Fibroblast of lung (primary cell): ENCODE measurements at places on chromosomes 7 and 10. TPM values are rescaled to one million over a fixed set of nuclear protein-coding genes. Genes with fewer than 3 reads are reported as not detected.

DNA sequence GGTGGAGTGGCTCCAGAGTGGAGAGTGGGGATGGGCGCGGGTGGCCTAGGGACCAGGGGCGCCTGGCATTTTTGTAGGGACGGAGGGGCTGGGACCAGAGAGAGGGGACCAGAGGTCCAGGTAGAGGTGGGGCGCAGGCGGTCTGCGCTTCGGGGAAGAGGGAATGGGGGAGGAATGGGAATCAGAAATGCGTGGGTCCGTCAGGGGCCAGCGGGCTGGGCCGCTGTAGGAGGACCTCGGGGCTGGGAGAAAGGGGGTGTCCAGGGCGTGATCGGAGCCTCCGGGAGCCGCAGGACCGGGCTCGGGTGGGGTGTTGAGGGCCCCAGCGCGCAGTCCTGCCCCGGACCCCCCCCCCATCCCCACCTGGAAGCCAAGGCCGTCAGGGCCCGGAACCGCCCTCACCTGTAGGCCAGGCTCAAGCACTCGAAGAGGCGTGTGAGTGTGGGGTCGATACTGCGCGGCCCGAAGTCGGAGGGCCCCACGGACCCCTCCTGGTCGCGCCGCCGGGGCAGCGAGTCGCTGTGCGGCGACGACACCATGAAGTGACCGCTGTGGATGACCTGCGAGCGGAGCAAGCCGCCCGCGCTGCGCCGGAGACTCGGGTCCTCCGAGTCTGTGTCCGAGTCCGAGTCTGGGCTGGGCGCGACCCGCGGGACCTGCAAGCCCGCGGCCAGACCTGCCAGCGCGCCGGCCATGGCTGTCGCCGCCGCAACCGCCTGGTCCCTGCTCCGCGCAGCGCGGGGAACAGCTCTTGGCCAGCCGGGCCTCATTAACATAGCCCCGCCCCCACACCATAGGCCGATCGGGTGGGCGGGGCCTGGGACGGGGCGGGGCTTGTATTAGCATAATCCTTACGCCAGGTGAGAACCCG lies at the start of gene MLXIPL:
MLXIPL (minus strand) TSS at position 725 of the 871 bp plus-strand sequence; CDS start at position 695, 30 bp downstream.
- DNase-seq, result peak; percentile 12

Gene CCL26
- polyA plus RNA-seq, result 0.94 and 1.5 TPM in 2 replicates

Gene MKI67
- polyA plus RNA-seq, result 6.4 and 24.8 TPM in 2 replicates

DNA sequence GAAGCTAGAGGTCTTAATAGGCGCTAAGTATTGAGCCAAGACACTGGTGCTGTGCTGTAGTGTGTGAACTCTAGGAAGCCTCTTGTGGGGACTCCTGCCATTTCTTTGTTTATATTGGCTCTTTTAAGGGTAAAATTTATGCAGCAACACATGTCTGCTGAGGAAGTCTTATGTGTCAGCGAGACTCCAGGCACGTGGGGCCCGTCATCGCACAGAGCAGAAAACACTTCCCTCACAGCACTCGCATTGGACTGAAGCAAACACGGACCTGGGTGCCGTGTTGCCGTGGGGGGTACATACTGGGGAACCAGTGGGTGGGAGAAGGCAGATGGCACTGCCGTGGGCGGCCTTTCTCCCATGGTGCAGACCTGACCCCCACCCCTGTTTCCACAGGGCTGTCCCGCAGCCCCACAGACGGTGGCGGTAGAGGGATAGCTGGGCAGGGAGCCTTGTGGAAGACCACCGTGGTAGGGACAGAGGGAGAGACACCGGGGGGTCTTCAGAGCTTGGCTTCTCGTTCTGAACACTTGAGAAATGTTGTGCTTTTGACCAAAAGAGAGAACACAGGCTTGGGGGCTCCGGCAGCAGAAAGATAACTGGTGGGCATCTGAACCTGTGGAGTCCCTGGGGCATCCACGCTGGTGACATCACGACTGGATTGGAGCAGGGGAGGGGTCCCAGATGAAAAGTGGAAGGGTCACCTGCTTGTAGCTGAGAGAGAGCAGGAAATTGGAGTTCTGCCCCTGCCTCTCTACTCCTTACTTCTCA lies 284.7 kb upstream of the SHH start:
- peak; percentile 7 for DNase-seq

Gene NRP1
- polyA plus RNA-seq, result 187 and 307 TPM in 2 replicates
